Hematopoietic multipotent progenitor cell (in vitro differentiated cells): ENCODE measurements at places on chromosomes 7 and 10. TPM values are rescaled to one million over a fixed set of nuclear protein-coding genes. Genes with fewer than 3 reads are reported as not detected.

DNA sequence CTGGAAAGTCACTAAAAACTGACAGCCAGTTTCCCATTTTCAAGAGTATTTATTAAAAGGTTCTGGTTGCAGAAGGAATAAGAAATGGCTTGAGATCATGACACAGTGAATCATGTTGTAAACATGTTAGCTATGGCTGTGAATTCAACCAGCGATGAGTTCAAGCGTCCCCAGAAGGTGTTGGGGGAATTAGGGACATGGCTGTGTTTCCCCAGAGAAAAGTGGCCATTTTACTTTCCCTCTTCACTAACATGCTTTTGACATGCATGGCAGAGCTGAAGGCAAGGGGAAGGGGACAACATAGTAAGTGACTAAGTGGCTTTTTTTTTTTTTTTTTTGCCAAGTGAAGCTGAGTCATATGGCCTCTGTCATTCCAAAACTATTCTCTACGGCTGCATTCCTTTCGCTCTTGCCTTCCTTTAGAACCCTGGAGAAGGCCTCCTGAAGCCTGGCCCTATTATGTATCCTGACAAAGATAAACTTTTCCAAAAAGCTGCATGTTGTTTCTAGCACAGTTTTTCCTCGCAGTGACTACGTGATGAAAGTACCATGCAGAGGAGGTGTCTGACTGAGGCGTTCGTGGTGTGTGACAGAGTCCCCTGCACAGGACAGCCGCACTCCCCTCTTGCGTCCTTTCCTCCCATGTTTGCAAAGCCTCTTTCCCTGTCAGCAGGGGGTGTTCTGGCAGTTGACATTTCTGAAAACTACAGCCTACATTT, 46.9 kb downstream of the EGFR start:
- DNase-seq = no peak

GRCh38 chr10:102208311-102209035, 17.6 kb upstream of the ELOVL3 start:
- no peak for DNase-seq

- DNase-seq = no peak
Observed at GRCh38 chr7:155222061-155222460, 75.6 kb upstream of the INSIG1 start.

- DNase-seq = no peak
Observed at GRCh38 chr7:113636727-113637421, 281.9 kb downstream of the PPP1R3A start.

- no peak for DNase-seq
Observed at GRCh38 chr10:132109341-132110110, 43.8 kb downstream of the JAKMIP3 start.

DNA sequence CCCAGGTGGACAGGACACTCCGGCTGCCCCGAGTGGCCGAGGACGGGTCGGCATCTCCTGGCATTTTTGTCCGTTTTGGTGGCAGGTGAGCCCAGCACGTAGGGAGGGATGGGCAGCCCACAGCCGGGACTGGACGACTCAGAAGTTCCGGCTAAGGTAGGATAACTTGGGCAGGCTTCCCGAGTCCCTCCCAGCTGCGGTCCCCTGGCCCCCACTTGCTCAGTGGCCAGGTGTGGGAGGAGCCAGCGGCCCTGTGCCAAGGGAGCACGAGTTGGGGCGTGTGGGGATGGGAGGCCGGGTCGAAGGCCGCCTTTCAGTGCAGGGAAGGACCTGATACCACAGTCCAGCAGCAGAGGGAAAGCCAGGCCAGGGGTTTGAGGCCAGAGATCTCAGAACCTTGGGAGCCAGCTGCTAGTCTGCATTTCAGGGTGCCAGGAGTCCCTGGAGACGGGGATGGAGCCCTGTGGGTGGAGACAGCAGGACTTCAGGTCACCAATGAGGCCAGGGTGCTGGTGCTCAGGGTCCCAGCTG, 58.5 kb downstream of the PWWP2B start:
- DNase-seq = no peak

GRCh38 chr7:18939771-18940592, 177.5 kb downstream of the TWIST1 start:
- no peak for DNase-seq

Gene TFEC
- total RNA-seq = 26.4 TPM

Gene HECW1
- not detected for total RNA-seq

Gene PRKCQ
- 36.6 TPM for total RNA-seq
